Kasumi-1 (cell line): ENCODE measurements at places on chromosomes 2 and 18.
A peak's percentile ranks its signal among the peaks of the same experiment; 100 is the strongest.

- no peak for DNase-seq
Observed at GRCh38 chr2:66771359-66771976, 336.5 kb downstream of the MEIS1 start.

DNA sequence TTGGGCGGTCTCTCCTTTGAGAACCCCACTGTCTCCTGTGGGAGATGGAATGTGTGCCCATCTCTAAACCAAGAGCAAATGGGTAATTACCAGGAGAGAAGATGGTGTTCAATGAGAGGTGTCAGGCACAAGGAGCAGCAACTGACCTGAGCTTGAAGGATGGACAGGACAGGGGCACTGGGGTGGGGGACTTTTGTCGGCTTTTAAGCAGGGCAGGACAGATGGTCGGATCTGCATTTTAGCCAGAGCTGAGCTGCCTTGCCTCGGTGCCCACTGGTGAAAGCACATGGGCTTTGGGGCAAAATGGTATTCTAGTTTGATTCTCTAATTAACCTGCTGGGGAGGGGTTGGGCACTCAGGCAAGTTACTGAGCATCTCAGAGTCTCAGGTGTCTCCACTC, 98.0 kb downstream of the INHBB start:
- no peak for DNase-seq

DNA sequence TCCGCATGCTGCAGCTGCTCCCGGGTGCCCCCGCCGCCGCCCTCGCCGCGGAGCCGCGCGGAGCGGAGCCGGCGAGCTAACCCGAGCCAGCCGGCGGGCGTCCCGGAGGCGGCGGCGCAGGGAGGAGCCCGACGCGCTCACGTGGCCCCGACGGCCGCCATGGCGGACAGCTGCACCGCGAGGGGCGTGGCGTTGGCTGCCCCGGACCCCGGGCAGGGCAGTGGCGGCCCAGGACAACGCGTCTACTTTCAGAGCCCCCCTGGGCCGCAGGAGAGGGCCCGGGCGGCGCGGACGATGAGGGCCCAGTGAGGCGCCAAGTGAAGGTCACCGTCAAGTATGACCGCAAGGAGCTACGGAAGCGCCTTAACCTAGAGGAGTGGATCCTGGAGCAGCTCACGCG, 30.0 kb upstream of the CCNYL1 start:
- DNase-seq, result no peak

- no peak for DNase-seq
Observed at GRCh38 chr2:238187618-238188548, 15.6 kb downstream of the ILKAP start.

GRCh38 chr2:187138265-187138664, 289.3 kb upstream of the ZSWIM2 start:
- peak; percentile 36 for DNase-seq

- DNase-seq, result no peak
Observed at GRCh38 chr2:59005836-59006615, 764.9 kb upstream of the FANCL start.

GRCh38 chr2:212816267-212816666, 277.7 kb upstream of the ERBB4 start:
- DNase-seq, result no peak

GRCh38 chr18:68394705-68395104, 320.2 kb downstream of the TMX3 start:
- no peak for DNase-seq

DNA sequence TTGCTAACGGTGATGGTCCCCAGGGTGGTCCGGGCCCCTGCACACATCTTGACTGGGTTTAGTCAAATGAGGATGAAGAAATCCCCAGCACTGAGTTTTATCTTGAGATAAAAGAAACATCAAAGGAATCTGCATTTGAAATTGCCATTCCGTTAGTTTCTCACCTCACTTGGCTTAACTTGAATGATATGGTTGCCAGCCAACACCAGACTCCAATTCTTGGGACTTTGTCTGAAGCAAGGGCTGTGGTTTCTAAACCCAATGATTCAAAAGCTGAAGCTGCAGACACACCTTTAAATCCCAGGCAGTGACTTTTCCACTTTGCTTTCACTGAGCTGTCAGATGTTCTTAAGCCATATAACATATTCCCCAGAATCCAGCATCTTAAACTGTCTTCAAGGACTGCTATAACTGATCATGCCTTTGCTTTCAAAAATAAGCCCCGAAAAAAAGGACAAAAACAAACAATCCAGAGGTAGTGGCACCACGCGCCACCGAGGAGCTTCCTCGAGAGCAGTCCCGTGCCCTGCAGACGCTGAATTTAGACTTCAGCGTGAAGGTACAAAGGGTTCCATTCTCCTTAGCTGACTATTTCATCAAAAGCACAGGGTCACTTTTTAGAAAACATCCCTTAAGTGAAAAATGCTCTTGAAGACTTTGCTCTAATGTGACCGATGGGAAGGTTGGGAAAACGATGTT, 189.3 kb downstream of the HDAC4 start:
- no peak for DNase-seq

DNA sequence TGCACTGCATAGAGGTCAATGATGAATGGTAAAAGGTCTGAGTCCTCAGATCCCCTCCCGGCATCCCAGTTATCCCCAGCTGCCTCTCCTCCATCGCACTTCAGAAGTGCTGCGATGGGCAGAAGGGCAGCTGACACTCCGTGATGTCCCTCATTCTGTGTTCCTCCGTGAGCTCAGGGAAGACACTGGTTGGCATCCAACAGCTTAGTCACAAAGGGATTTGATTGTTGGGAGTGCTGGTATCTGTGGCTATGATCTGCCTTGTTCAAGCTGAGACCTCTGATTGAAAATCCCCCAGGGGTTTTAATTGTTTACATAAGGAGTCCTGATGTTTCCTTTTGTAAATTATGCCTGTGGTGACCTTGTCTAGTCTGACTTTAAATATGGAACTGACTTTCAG, 19.0 kb upstream of the SAG start:
- no peak for DNase-seq

DNA sequence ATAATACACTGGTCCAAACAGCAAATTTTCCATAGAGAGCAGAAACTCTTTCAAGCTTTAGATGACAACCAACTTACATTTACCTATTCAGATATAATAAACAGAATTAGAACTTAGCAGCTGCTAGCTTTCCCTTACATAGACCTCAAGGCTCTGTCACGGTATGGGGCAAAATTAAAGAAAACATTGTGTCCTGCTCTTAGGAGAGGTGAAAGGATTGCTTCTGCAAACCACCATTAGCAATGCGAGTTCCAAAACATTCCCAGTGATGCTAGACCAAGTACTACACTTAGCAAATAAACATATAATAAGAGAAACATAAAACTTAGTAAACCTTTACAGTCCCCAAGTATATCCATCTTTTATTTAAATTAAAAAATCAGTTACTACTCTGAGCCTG, 183.3 kb downstream of the CAMKMT start:
- no peak for DNase-seq

GRCh38 chr18:21073180-21073579, 38.4 kb downstream of the ROCK1 start:
- no peak for DNase-seq

GRCh38 chr18:25164848-25165811, 186.8 kb downstream of the ZNF521 start:
- peak; percentile 18 for DNase-seq

DNA sequence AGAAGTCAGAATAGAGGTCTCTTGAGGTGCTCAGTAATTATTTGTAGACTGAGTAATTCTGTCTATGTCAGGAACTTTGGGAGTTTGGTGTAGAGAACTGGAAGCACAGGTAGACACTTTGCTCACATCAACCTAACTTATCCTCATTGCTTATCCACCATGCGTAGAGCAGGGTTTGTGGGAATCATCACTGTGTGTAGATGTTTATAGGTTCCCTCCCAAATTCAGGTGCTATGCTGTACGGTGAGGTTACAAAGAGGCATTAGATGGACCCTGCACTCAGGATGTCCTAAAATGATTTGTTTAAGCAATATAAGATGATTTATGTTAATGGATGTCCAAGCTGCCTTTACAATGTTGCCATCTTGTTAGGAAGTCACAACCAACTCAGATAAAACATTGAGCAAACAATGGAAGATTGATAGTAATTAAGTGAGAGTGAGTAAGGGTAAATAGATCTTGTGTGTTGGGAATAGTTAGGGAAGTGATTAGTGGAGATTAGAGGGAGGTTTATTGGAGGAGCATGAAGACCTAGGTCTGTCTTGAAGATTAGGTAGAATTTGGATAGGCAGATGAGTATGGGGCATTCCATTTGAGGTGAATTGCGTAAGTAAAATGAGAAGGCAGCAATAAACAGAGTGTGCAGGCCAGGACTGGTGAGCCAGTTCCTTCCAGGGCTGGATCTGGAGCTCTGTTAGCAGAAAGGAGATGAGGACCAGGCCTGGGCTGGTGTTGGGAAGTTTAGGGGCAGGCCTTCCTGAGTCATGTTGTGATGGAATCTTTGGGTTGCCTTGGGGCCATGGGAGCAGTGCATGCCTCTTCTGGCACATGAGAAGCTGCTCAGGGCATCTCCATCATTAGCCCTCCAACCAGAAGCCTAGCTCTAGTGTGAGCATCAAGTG, 12.1 kb downstream of the EPAS1 start:
- DNase-seq, result no peak

- peak; percentile 52 for DNase-seq
Observed at GRCh38 chr2:74884118-74884762, 50.3 kb downstream of the HK2 start.

DNA sequence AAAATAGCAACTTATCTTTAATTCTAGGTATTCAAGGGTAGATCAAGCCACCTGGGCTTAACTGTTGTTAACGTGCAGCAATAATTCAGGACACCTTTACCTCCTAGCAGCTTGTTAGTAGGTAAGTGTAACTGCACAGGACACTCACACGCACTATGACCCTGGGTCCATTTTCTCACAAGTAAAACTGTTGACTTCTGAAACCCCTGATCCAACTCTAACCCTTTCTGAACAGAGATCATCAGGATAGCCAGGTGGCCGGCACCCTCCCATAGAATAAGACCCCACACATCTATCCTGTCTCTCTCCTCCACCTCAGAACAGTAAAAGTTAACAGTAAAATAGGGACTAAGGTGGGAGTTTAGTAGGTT, 610 bp downstream of the SPC25 start:
- DNase-seq, result no peak

GRCh38 chr2:105308382-105309146, 21.0 kb downstream of the TGFBRAP1 start:
- no peak for DNase-seq

- no peak for DNase-seq
Observed at GRCh38 chr2:55907686-55908085, 15.9 kb downstream of the EFEMP1 start.

DNA sequence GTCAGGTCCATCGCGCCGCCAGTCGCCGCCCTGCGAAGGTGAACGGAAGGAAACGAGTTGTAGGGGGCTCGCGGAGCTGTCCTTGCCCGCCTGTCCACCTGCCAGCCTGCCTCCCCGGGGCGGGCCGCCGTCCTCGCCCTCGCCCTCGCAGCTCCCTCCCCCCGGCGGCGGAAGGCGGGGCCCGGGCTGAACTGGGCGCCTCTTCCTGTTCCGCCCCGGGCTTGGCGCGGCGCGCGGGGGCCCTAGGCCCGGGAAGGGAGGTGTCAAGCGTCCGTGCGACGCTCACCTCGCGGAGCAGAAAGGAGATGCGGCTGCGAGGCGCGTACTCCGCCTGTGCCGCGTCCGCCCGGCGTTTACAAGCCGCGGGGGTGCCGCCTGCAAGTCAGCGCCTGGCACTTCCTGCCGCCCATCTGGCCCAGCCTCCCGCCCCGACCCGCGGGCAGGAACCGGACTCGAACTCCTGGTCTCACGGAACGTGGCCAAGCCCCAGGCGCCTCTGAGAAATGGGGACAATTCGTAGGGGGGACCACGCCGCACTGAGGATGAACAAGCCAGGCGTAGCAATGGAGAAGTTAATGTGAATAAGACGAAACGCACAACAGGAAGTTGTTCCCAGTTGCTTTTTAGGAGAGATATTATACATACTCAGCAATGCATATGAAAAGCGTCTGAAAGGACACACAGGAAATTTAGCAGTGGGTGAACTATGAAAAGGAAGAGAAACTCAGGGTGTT, at the start of gene CNPPD1:
Gene CNPPD1, minus strand, starts transcription at position 108 of the 734 bp plus-strand sequence. Its CDS starts 97 bp downstream, at position 11.
- DNase-seq, result peak; percentile 36

DNA sequence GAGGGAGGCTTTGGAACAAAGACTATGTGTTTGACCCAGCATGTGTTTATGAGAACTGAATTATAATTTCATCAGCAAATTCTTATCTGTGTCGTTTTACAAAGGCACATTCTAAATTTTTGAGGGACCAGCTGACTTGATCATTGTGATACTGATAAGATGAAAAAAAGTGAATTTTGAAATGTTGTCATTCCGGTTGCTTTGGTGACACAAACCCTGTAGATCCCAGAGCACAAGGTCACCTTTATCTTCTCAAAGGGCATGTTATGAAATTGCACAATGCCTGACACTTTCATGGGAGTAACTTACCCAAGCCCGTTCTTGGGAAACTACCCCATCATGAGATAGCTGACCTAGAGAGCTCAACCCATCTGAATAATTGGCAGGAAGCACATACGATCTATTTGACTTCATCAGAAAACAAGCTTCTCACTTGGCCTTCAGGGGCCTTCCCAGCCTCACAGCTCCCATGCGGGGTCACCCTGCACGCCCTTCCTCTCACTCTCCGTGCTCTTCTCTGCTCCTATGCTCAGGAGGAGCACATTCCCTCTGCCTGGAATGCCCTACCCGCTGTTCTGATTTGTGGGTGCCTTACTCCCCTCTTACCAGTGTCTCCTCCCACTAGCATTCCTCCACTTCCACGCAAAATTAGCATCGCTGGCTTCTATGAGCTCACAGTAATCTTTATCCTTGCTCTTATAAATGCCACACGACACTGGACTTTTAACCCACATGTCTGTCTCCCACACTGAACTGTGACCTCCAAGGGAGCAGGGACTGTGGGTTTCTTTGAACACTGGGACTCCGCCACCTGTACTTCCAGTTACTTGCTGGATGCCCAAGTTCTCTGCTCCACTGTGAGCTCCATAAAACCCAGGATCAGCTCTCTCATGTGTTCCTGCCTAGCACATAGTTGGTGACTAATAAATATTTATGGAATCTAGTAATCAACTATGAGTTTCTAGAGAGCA, 555.8 kb upstream of the ID2 start:
- DNase-seq, result no peak

DNA sequence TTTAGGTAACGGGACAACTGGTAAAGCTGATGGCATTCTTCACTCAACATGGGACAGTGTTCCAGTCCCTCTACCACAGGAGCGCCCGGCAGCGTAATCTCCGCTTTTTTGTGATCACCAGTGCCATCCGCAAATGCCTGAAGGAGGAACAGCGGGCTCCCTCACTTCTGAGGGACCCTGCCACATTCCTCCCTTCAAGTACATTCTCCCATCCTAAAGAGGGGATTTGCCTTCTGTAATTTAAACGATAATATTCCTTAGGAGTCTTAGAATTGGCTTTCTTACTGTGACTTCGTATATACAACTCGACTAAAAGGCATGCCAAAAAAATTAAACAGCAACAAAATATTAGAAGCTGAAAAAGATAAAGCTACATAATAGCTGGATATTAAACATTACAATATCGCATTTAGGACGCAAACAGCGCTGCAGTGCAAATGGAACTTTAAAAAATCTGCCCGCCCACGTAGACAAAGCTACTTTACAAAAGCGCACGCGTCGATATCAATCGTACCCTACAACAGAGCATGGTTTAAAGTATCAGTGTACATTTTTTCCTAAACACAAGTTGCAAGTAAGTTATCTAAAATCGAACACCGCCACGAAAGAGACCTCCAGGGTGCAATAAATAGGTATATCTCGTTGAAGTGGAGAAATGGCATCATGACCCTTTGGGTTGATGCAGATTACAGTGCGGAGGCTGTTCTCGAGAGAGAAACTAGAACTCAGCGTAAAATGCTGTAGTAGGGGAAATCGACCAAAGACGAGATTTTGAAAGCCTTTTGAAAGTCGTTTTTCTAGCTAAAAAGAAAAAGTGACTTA, 2.3 kb upstream of the VSNL1 start:
- DNase-seq, result no peak

- no peak for DNase-seq
Observed at GRCh38 chr2:810397-810796, 133.2 kb upstream of the TMEM18 start.
